Activated CD8-positive, alpha-beta memory T cell treated with anti-CD3 and anti-CD28 coated beads for 1 hour (primary cell): ENCODE measurements at places on chromosomes 7 and 10.

GRCh38 chr10:48744587-48744986 lies 59.9 kb downstream of the WDFY4 start:
- no peak for DNase-seq

DNA sequence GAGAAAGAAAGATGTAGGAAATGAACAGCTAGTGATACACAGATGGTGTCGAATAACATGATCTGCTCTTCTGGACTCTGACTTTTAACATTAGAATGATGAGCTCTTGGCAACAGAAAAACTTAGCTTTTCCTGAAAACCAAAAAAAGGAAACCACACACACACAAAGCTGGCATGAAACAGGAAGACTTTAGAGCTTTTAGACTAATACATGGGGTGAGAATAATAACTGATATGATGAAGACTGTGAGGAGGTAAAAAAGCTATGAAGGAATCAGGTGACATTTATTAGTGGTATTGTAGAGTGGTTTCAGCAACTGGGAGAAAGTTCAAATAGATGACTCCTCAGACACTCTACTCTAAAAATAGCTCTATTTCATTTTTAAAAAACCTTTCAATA lies 491.9 kb downstream of the PARD3 start:
- no peak for DNase-seq

GRCh38 chr7:16791905-16792698 lies 12.7 kb downstream of the AGR2 start:
- DNase-seq, result no peak

GRCh38 chr10:72375585-72375984 lies 20.9 kb upstream of the DNAJB12 start:
- DNase-seq, result no peak

DNA sequence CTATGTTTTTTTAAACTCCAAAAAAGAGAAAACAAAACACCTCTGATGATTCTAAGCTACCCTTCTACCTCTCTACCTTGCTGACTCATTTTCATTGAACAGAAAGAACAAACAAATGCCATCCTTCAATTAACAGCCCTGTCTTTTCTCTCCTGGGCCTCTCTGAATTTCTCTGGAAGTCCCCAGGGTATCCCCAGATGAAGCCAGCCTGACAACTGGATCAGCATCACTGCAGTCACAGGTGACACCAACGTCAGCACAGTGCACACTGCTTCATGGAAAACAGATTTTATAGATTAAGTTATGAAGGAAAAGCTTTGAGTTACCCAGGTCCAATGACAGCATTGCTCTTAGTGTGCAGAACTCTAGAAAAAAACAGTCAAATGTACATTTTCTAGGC lies 5.7 kb downstream of the HUS1 start:
- DNase-seq, result no peak

GRCh38 chr10:119782981-119783664 lies 57.3 kb downstream of the INPP5F start:
- DNase-seq, result no peak

- no peak for DNase-seq
These were observed 96.0 kb downstream of the OR13A1 start for GRCh38 chr10:45219416-45219815.

- no peak for DNase-seq
These were observed 179.6 kb upstream of the TCERG1L start for GRCh38 chr10:131490991-131491594.

- DNase-seq, result no peak
These were observed 7.7 kb downstream of the ZNF33B start for GRCh38 chr10:42630537-42631134.

- DNase-seq, result no peak
These were observed 261.9 kb downstream of the PTPRN2 start for GRCh38 chr7:158325530-158326381.

GRCh38 chr7:143924851-143925250 lies 10.2 kb upstream of the OR2F2 start:
- no peak for DNase-seq

DNA sequence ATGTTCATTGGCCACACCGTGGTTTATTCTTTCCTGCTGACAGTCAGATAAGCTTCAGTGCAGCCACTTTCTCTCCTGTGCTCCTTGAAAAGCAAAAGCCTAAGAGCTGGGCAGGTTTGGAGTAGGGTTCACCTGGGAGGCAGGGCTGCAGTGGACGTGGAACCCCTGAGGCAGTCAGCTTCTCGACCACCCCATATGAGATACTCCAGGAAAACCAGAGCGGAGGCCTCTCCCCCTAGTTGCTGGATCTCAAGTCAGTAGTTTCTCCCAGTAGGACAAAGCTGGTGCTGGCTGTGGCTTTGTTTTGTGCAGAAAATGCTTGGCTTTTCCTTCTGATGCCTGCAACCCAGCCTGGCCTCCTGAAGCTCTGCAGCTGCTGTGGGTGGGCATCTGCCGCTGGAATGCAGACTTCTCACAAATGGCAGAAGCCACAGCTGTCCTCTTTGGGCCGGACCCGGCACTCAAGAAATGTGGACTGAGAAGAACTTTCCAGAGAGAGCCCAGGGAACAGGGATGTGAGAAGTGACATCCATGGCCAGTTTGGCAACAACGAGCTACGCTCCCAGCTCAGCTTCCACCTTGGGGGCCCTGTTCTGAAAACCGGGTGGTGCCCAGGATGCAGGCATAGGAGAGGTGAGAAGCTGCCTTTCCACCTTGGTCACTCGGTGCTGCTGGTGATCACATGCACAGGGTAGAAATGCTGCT lies 276.6 kb upstream of the TCERG1L start:
- no peak for DNase-seq

GRCh38 chr7:28753613-28754012 lies 204.5 kb downstream of the TRIL start:
- DNase-seq, result no peak

DNA sequence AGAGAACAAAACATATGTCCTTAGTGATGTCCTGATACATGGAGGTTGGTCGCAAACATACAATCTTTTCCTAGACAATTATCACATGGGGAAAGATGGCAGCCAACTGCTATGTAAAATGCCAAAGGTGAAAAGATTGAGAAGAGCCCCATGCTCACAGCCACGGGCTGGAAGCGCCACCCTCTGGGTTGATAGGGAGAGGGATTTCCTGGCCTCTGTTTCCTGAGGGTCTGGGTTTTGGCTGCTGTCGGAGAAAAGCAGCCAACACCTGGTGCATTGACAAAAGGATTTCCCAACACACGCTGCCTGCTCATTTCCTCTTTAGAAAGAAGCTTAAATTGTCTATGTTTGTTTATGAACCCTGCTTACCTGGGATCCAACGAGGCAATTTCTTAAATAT lies 43.8 kb downstream of the ITIH5 start:
- no peak for DNase-seq

DNA sequence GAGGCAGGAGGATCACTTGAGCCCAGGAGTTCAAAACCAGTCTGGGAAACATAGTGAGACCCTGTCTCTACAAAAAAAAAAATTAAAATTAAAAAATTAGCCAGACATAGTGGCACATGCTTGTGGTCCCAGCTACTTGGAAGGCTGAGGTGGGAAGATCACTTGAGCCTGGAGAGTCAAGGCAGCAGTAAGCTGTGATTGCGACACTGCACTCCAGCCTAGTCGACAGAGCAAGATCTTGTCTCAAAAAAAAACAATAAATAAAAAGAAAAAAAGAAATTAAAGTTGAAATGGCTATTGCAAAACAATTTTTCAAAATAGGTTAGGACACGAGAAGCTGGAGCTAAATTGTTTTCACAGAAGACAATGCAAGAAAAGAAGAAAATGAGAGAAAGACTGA lies 379.0 kb upstream of the RNF32 start:
- no peak for DNase-seq

DNA sequence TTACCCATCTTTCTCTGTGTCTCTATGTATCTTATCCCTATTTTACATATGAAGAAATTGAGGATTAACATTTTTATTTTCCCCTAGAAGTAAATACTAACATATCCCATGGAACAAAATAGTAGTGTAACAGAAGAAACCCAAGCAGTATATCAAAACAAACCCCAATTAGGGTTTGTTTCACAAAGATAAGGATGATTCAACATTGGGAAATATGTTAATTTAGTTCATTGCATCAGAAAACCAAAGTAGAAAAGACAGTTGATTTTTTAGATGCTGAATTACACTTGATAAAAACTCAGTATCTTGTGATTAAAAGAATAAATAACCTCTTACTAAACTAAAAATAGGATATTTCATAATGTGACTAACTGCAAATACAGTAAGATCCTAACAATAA lies 87.8 kb downstream of the GLCCI1 start:
- DNase-seq, result no peak

GRCh38 chr7:128833148-128833945 lies 3.1 kb downstream of the FLNC start:
- no peak for DNase-seq

GRCh38 chr10:96496281-96496925 lies 17.3 kb downstream of the TLL2 start:
- no peak for DNase-seq

DNA sequence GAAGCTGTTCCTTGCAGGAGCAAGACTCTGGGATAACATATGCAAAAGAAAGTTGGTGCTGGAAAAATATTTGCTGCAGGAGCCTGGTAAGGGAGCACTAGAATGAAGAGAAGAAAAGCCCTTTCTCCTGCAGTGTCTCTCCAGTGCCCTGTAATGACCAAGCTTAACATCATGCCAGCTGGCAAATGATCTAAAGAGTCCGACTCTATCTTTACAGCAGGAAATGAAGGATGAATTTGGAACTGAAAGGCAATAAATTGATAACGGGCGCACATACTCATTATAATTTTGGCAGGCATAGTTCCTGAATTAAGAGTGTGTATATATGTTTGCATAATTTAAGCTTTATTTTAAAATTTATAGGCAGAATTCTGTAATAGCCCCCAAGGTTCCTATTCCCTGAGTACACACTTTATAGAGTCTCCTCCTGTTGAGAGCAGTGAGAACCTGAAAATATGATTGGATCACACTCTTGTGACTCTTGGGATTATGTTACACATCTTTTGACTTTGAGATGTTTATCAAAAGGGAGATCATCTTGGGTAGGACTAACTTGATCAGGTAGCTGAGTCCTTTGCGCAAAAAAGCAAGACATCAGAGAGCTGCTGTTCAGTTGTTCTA lies 299.0 kb upstream of the MBL2 start:
- DNase-seq, result no peak

DNA sequence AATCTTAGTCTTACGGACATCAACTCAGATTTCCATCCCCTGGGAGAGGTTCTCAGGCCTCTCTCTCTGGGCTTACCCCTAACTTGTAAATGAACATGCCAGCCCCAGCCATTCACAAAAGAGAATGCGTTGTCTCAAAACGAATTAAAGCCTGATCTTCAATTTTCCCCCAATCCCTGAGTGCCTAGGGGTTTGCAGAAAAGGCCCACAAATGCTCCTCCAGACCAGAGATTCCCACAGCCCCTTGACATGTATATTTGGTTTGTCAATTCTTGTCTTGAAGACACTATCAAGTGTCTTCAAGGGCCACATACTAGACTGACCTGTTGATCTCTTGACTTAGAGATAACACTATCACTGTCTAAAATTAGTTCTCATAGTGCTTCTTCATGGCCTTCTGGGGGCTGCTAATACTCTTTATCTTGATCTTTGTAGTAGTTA lies 11.9 kb upstream of the HOXA13 start:
- DNase-seq, result no peak

GRCh38 chr10:90314718-90315117 lies 543.1 kb downstream of the HTR7 start:
- DNase-seq, result no peak

- no peak for DNase-seq
These were observed 65.1 kb upstream of the BET1 start for GRCh38 chr7:94069162-94069739.

DNA sequence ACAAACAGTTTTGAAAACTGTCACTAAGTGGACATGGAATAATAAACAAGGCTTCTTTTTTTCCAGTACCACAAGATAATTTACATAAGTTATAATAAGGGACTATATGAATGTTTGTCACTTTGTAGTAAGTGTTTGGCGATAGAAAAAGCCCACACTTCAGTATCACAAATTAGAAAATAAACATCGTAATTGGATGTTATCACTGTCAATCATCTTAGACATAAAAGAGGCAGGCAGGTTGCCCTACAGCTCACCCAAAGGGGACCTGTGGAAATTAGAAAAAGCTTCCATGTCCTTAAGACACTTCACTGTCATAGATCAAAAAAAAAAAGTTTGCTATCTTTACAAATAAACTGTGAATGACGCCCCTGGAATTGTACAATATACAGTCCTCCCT lies 3.6 kb upstream of the NOC3L start:
- DNase-seq, result no peak

DNA sequence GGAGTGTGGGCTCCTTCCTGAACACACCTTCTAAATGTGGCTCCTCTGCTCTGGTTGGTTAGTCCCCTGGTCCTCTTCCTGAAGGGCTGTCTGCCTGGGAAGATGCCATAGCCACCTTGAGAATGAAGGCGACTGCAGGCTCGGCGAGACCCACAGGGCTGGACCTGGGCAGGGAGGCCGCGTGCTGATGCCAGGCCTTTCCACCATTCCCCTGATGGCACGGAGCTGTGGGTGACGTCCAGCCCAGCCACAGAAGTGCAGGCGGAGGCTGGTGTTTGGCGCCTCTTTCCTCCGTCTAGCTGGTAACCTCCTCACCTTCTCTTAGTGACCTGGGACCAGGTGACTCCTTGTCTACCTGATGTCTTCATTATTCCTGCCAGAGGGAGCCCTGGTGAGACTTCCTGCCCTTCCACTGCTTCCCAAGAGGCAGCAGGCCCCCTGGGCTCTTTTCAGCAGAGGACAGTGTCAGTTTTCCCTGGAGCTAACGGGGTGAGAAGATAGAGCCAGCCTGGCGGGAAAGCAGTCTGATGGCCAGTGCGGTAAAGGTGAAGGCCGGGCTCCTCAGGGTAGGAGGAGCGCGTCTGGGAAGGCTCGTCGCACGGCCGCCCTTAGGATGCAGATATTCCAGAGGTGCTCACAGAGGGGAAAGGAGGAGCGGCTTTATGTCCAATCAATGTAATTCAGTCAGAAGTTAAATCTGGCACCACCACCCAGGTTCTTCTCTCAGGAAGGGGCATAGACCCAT lies 34.9 kb downstream of the GBX1 start:
- DNase-seq, result no peak

DNA sequence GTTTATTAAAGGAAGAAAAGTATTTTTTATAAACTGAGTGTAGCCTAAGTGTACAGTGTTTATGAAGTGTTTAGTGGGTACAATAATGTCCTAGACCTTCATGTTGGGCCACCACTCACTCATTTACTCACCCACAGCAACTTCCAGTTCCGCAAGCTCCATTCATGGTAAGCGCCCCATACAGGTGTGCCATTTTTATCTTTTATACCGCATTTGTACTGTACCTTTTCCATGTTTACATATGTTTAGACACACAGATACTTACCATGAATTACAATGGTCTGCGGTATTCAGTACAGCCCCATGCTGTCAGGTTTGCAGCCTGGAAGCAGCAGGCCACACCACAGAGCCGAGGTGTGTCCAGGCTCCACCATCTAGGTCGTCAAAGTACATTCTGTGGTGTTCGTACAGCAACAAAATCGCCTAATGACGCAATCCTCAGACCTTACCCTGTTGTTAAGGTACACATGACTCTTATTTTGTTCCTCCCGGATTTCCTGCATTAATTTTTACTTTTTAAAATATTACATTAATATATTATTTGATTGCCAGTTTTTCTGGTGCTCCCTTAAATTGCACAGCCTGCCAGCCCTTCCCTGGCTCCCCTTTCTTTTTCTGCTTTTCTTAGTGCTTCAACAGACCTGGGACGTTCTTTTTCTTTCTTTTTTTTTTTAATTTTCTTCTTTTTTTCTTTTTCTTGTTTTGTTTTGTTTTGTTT lies 881 bp upstream of the SSBP1 start:
- no peak for DNase-seq

- DNase-seq, result no peak
These were observed 30.4 kb downstream of the STK32C start for GRCh38 chr10:132277311-132277741.
